ENCODE measurements at places on chromosomes 2 and 18. TPM values are rescaled to one million over a fixed set of nuclear protein-coding genes. Genes with fewer than 3 reads are reported as not detected.

Gene C2orf80
- not detected for total RNA-seq

Gene KCNS3
- total RNA-seq = not detected

Gene CCBE1
- not detected for total RNA-seq

Gene IL36RN
- total RNA-seq = not detected

Gene GCA
- 20.9 TPM for total RNA-seq

Gene HAUS1
- total RNA-seq = 19.8 TPM

Gene RABL2A
- 52.2 TPM for total RNA-seq

Measured in naive thymus-derived CD8-positive, alpha-beta T cell (primary cell).